ENCODE measurements at places on chromosomes 12 and 14.

- no peak for DNase-seq
Measured at GRCh38 chr14:68924186-68925158, 54.6 kb downstream of the ACTN1 start.

GRCh38 chr12:73225941-73226340 lies 953.8 kb downstream of the TRHDE start:
- no peak for DNase-seq

- no peak for DNase-seq
Measured at GRCh38 chr14:60665177-60665550, 15.9 kb upstream of the SIX1 start.

GRCh38 chr12:80792861-80793260 lies 76.1 kb downstream of the MYF5 start:
- DNase-seq, result no peak

GRCh38 chr12:42059127-42059526 lies 85.5 kb downstream of the GXYLT1 start:
- no peak for DNase-seq

GRCh38 chr14:28902930-28903329 lies 136.3 kb downstream of the FOXG1 start:
- DNase-seq, result no peak

GRCh38 chr12:6202846-6203245 lies 2.6 kb downstream of the CD9 start:
- DNase-seq, result no peak

- no peak for DNase-seq
Measured at GRCh38 chr12:108792361-108793292, 61.3 kb upstream of the CORO1C start.

DNA sequence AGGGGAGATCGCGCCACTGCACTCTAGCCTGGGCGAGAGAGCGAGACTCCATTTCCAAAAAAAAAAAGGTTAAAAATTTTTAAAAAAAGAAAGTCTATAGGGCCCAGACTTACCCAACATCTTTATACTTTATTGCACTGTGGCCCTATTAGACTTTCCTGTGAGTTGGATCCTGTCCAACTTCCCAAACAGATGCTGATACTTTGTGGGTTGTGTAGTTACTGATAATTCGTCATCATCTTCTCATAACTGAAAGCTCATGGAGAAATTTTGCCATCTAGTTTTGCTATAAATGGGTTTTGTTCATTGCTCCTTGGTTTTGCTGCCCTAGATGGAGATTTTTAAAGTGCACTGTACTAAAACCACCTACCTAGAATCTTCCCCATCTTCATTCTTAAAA lies 31.1 kb downstream of the APOBEC1 start:
- DNase-seq, result no peak

DNA sequence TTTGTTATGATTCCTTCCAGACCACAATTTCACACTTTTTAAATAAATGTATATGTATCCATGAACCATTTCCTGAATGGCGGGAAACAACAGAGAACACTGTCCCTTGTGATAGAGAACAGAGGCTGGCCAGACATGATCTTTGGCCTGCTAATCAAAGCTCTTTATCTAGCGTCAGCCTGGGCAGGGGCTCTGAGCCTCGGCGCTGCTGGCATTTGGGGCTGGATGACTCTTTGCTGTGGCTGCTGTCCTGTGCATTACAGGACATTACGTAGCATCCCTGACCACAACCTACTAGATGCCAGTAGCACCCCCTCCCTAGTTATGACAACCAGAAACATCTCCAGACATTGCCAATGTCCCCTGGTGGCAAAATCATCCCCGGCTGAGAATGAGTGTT lies 77.7 kb downstream of the DNAH10 start:
- DNase-seq, result no peak

DNA sequence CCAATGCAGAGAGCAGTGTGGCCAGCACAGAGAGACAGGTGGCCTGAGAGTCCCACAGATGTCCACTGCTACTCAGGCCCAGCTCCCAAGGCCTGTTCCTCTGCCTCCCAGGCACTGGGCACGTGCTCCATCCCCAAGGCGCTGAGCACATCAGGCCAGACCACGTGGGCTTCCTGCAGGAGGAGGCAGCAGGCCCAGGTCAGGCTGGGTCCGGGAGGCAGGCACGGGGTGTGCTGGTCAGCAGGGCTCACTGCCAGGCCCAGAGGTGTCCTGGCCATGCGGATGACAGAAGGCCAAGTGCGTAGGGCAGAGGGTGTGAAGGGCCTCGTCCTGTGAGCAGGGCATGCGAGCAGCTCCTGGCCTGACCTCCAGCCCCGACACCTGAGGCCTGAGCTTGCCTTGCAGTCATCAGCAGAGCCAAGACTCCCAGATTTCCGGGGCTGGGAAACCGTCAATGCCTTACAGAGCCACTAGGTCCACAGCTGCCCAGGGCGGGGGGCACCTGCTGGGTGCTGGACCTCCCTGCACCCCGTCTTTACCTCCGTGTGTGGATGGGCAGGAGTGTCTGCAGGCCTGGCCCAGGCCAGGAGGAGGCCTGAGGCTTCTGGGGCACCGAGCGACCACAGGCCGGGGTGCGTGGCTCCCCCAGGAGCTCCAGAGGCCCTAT lies 14.9 kb downstream of the TRMT61A start:
- DNase-seq, result no peak

DNA sequence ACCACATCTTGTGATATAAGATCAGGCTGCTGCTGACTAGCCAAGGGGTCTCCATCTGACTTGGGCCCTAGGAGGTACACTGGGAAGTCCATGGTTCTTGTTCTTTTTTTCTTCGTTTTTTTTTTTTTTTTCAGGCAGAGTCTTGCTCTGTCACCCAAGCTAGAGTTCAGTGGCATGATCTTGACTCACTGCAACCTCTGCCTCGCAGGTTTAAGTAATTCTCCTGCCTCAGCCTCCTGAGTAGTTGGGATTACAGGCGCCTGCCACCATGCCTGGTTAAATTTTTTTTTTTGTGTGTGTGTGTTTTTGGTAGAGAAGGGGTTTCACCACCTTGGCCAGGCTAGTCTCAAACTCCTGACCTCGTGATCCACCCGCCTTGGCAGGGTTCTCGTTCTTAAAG lies 178.2 kb downstream of the RMST start:
- no peak for DNase-seq

DNA sequence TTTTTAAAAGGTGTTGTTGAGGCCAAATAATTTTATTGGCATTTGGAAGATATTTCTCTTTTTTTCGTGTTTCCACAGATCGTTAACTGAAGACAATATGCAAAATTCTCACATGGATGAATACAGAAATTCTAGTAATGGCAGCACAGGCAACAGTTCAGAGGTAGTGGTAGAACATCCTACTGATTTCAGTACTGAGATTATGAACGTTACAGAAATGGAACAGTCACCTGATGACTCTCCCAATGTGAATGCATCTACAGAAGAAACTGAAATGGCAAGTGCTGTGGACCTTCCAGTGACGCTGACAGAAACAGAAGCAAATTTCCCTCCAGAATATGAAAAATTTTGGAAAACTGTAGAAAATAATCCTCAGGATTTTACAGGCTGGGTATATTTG lies 11.2 kb downstream of the PRPF39 start:
- no peak for DNase-seq

GRCh38 chr12:49946086-49946485 lies 4.5 kb upstream of the AQP2 start:
- no peak for DNase-seq

DNA sequence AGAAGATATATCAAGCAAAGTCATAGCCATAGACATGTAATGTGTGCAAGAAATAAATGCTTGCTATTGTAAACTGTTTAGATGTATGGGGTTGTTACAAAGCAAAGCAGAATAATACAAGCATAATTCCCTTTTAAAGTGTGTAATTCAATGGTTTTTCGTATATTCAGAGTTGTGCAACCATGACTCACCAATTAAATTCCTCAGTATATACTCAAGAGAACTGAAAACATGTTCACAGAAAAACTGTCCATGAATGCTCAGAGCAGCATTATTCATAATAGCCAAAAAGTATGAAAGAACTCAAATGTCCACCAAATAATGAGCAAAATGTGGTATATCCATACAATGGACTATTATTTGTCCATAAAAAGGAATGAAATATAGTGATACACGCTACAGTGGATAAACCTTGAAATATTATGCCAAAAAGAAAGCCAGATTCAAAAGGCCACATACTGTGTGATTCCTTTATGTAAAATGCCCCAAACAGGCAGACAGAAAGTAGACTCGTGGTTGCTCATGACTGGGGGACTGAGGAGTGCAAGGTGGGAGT lies 9.3 kb downstream of the GXYLT1 start:
- DNase-seq, result no peak

GRCh38 chr14:103561381-103562178 lies 877 bp downstream of the BAG5 start:
- no peak for DNase-seq

GRCh38 chr14:76929927-76930326 lies 98.6 kb downstream of the IRF2BPL start:
- peak; percentile 29 for DNase-seq

GRCh38 chr14:92495027-92495426 lies 18.6 kb upstream of the RIN3 start:
- DNase-seq, result no peak

DNA sequence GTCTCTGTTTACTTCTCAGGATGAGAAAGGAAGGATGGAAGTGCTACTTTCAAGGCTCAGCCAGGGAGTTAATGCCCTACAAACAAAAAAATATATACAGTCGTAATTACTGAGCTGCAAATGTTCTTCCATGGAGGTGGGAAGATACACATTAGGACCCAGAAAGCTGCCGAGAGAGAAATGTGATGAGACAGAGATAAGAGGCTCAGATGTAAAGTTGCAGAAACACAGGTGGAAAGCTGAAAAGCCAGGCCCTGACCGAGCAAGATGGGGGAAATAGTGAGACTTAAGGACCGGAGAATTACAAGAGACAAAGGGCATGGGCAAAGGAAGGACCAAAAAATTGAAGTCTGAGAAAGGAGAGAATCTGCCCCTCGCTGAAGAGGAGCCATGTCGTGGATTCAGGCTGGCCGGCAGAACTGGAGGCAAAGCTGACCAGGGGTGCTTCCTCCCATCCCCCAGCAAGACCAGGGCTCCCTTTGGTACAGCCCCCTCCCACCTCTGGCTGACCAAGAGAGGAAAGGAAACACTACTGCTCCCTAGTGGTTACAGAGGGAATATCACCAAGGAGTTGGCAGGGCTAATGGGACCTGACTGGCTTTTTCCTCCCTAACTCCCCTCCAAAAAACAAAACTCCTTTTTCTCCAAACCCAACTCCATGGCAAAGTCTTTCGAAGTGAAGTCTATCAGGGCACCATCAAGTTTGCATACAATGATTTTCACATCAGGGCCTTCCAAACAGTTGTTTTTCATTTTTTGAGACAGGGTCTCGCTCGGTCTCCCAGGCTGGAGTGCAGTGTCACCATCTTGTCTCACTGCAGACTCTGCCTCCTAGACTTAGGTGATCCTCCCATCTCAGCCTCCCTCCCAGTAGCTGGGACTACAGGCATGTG lies 12.1 kb downstream of the ZFHX2 start:
- no peak for DNase-seq

GRCh38 chr12:1881936-1882335 lies 36.5 kb downstream of the CACNA2D4 start:
- DNase-seq, result no peak

DNA sequence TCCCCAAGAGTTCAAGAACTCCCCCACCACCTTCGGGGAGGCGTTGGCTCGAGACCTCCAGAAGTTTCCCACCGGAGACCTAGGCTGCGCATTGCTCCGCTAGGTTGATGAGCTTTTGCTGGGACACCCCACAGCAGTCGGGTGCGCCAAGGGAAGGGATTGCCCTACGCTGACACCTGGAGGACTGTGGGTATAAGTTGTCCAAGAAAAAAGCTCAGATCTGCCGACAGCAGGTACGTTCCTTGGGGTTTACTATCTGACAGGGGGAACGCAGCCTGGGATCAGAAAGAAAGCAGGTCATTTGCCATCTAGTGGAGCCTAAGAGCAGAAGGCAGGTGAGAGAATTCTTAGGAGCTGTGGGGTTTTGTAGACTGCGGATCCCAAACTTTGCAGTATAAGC lies 98.8 kb downstream of the FRMD6 start:
- DNase-seq, result no peak

- DNase-seq, result no peak
Measured at GRCh38 chr12:114302117-114302516, 103.8 kb downstream of the TBX5 start.

GRCh38 chr12:53288322-53288721 lies 7.0 kb upstream of the PFDN5 start:
- no peak for DNase-seq

DNA sequence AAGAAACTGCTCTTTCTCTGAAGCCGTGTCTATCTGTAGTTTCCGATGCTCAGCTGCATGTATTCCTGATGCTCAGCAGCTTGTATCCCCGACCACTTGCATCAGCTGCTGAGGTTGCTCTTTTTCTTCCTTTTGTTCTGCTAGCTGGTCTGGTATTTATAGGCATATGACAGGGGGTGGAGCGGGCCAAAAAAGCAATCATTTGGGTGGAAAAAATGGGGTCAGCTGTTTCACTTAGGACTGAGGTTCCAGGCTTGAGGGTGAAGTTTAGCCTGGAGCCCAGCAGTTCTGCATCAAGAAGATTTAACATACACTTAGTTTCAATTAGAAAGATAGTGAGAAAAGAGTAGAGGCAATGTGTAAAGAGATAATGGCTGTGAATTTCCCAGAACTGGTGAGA lies 23.6 kb upstream of the AMN1 start:
- DNase-seq, result no peak
